ENCODE measurements at places on chromosomes 1 and 21.

GRCh38 chr1:167681451-167682098 is 40.2 kb upstream of the MPZL1 start:
- DNase-seq, result no peak

DNA sequence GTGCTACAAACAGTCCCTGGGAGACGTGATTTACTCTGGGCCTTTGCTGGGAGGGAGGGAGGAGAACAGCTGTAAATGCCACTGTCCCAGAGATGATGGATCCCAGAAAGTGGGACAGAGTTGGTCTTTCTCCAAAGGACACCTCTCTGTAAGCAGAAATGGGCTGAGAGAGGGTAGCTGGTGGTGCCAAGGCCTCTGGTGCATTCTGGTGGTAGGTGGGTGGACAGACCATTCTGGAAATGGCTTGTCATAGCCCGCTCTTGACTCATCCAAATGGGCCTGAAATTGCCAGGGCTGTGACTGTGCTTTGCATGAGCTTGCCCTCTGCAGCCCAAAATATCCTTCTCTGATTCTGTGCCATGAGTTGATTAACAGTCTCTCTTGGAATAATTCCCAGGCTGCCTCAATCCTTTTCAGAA is 36.1 kb downstream of the CCDC185 start:
- no peak for DNase-seq

GRCh38 chr1:109508873-109509175 is 703 bp downstream of the AMIGO1 start:
- DNase-seq, result no peak

GRCh38 chr1:25695771-25696311 is 79.2 kb downstream of the MAN1C1 start:
- no peak for DNase-seq

- no peak for DNase-seq
These were observed 139.8 kb downstream of the AJAP1 start for GRCh38 chr1:4794020-4794780.

GRCh38 chr1:25548601-25549000 is 5.2 kb downstream of the LDLRAP1 start:
- no peak for DNase-seq
